ENCODE measurements at places on chromosomes 12 and 14.

DNA sequence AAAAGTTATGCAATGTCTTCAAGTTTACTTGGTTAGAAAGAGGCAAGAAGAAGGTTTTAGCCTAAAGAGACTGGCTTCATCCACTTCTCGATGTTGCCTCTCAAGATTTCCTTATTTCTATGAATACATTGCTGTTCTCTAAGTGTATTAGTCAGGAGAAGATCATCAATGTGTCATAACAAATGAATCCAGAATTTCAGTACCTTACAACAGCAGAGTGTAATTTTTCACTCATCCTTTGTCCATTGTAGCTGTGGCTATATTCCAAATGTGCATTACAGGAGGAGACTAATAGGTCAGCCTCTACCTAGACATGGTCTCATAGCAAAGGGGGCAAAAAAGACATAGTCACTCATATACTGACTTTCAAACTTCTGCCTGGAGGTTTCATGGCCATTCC, 579.1 kb downstream of the PRKD1 start:
- no peak for DNase-seq

- no peak for DNase-seq
Measured at GRCh38 chr14:90275820-90276219, 19.5 kb downstream of the PSMC1 start.

- no peak for DNase-seq
Measured at GRCh38 chr12:130280231-130280630, 57.5 kb upstream of the PIWIL1 start.

DNA sequence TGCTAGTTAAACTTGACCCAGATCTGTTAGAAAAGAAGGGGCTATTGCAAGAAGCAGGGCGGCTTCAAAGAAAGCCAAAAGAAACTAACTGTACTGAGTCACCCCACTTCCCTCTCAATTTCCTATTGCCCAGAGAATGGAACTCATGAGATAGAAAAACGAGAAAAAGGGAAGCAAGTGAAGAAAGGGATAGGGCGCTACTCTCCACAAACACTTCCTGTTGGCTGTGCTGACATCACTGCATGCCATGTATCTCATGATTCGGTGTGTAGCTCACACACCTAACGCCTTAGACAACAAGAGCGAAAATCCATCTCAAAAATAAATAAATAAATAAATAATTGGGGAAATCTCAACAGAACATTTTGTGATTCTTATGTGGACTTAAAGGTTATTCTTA, 13.0 kb upstream of the P2RX4 start:
- no peak for DNase-seq

- DNase-seq = no peak
Measured at GRCh38 chr12:10214136-10214894, 1.6 kb downstream of the GABARAPL1 start.

- DNase-seq = no peak
Measured at GRCh38 chr14:34711169-34711568, 3.2 kb downstream of the CFL2 start.

- DNase-seq = no peak
Measured at GRCh38 chr14:72545411-72546311, 348.2 kb downstream of the DPF3 start.

- no peak for DNase-seq
Measured at GRCh38 chr12:95505039-95505438, 31.1 kb downstream of the METAP2 start.

Data from caudate nucleus (tissue), 63 donors.